T-helper 9 cell (primary cell): ENCODE measurements at places on chromosomes 12 and 14.

- no peak for DNase-seq
Observed at GRCh38 chr12:123119808-123120207, 31.1 kb downstream of the PITPNM2 start.

- DNase-seq, result no peak
Observed at GRCh38 chr14:29264865-29265264, 498.3 kb downstream of the FOXG1 start.

GRCh38 chr14:23916446-23916845 is 37.1 kb upstream of the DHRS4 start:
- DNase-seq, result no peak

DNA sequence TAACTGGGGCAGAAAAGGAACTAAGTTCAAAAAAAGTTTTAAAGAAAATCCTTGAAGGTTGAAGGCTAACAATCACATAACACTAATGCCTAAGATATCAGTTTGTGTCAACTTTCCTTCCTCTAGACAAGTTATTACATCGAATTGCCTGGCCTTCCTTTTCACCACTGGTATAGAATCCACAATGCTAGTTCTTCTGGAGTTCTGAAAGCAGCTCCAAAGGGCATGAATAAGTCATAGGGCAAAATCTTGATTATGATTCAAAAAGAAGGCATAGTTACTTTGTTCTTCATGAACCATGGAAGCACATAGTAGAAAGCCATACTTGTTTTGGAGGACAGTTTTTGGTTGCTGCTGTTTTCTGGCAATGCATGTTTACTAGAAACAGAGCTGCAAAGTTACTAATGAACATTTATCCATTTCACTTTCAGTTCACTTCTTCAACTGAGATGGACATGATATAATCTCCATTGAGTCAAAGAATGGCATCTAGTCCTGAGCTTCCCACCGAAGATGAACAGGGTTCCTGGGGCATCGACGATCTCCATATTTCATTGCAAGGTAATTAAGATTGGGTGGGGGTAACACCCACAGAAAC is 56.0 kb downstream of the SYNE2 start:
- DNase-seq, result no peak

DNA sequence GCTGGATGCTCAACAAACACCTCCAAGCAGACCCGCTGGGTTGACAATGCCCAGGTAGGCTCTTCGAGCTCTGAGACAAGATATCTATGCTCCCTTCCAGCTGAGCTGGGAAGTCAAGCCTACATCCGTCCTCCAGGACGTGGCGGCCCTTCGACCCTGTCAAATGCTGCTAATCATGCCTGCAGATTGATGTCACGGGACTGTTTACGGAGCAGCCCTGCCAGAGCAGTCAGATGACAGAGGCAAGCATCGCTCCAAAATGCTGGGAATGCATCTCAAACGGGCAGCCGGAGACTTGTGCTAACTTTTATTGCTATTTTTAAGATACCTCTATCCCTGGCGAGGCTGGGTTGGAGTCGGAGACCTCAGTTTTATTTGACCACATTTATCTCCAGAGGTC is 139.2 kb downstream of the NTF3 start:
- no peak for DNase-seq

DNA sequence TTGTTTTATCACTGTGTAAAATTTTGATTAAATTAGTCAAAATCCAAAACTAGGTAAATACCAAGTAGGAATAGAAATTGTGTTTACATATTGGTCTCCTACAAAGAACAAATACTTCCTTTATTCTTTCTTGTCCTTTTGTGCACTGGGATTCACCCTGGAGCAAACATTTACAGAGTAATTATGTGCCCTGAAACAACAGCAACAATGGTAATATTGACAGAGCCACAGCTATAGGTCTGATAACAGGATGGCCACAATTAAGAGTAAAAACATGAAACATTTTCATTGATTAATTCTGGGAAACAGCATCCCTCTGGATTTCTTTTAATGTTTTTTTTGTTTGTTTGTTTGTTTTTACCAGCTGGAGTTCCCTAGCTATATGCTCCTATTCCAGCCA is 61.2 kb downstream of the SLC38A6 start:
- DNase-seq, result no peak

DNA sequence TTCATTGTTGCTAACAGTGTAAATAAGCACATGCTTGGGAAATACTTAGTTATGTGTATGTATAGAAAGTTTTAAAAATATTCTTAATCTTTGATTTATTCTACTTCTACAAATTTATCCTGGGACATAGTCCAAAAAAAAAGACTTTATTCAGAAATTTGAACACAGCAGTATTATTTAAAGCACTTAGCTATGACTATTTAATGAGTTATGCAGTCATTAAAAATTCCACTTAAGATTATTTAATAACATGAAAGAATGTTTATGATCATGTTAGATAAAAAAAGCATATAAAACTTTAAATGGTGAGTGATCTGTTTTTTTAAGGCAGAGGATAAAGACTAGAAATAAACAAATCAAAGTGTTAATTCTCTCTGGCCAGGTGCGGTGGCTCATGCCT is 78.3 kb downstream of the BAZ1A start:
- DNase-seq, result no peak
